ENCODE measurements at places on chromosomes 16 and 17.
A peak's percentile ranks its signal among the peaks of the same experiment; 100 is the strongest.

GRCh38 chr17:74523308-74523707 is 8.0 kb downstream of the CD300LB start:
- no peak for DNase-seq

DNA sequence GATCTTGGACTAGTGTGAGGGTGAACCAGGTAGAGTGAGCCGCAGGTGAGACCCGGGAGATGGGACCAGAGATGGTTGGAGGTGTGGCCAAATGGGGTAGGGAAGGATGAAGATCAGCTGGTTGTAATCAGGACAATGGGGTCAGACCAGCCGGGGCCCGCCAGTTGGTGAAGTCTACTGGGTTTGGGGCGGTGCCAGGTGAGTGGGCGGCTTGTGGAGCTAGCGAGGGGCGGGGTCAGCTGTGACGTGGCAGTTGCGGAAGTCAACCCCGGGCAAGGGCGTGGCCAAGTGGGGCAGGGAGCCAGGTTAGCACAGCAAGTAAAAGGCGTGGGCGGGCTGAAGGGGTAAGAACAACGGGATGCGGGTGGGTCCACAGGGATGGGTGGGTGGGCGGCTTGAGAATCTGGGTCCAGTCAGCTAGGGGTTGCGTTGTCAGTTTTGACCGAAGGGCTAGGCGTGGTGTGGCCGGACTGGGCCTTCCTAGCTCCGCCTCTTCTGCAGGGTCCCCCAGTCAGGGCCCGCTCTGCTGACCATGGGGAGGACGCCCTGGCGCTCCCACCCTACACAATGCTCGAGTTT is 25.5 kb upstream of the ALKBH5 start:
- DNase-seq = peak; percentile 92

DNA sequence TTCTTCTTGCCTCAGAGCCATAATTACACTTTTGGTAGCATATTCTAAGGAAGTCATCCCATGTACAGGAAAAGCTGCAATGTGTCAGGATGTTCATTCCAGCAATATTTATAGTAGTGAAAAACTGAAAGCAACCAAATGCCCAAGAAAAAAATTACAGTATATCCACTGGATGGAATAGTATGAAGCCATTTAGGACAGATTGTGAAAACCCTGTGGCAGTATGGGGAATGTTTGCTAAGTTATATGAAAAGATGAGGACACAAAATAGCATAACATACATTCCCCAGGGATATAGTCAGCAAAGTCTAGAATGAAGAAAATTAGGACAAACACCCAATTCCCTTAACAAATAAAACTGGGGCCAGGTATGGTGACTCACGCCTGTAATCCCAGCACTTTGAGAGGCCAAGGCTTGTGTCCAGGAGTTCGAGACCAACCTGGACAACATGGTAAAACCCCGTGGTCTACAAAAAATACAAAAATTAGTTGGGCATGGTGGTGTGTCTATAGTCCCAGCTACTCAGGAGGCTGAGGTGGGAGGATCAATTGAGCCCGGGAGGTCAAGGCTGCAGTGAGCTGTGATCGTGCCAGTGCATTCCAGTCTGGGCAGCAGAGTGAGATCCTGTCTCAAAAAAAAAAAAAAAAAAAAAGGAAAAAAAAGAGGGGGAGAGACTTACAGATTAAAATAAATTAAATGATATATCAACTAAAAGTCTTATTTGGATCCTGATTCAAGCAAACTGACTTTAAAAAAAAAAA is 2.3 kb downstream of the LRRC3C start:
- no peak for DNase-seq

DNA sequence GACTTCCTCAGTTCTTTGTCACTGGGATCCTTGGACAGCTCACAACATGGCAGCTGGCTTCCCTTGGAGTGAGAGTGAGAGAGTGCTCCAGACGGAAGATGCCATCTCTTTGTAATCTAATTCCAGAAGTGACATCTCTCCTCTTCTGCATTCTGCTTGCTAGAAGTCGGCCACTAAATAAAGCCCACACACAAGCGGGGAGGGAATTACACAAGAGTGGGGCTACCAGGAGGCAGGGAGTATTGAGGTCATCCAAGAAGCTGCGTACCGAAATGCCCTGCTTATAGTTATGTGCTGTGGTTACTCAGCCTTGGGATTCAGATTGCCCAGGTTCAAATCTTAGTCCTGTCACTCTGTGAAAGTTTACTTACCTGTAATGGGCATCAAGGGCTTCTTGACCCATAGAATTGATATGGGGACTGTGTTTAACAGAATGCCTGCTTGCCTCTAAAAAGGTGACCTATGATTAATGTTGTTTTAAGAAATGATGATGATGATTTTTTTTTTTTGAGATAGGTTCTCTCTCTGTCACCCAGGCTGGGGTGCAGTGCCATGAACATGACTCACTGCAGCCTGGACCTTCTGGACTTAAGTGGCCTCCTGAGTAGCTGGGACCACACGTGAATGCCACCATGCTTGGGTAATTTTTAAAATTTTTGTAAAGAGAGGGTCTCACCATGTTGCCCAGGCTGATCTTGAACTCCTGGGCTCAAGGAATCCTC is 120.9 kb upstream of the HS3ST2 start:
- no peak for DNase-seq

DNA sequence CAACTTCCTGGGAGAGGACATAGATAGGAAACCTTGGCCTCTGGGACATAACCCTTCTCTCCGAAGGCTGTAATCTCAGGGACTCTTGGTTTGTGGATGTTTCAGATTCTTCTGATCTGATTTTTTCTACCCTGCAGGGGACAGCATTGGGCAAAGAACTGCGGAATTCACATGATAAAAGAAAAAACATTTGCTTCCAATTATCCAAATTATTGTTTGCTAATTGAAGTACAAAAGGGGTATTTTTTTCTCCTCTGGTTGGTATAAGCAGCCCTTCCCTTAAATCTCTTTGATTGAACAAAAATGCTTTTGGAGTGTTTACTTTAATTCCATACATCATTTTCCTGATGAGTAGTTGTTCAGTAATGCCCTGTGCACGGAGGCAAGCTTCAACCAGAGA is 251.7 kb upstream of the IRX3 start:
- no peak for DNase-seq

DNA sequence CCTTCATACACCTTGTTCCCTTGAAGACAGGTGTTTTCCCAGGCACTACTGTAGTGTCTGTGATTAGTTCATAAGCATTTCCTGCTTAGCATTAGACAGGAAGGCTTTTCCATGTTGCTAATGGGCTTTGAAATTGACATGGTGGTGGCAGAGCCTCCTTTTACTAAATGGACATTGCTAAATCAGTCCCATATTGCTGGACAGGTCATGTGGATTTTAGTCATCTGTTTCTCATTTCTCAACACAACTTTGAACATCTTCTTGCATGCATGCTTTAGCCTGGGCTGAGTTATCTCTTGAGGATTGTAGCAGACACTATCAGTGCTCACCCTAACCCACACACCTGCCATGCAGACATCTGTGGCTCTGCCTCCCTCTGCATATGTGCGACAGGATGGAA is 13.7 kb upstream of the BCO1 start:
- no peak for DNase-seq

- no peak for DNase-seq
These were observed 351.0 kb upstream of the PSMD7 start for GRCh38 chr16:73945631-73946030.

DNA sequence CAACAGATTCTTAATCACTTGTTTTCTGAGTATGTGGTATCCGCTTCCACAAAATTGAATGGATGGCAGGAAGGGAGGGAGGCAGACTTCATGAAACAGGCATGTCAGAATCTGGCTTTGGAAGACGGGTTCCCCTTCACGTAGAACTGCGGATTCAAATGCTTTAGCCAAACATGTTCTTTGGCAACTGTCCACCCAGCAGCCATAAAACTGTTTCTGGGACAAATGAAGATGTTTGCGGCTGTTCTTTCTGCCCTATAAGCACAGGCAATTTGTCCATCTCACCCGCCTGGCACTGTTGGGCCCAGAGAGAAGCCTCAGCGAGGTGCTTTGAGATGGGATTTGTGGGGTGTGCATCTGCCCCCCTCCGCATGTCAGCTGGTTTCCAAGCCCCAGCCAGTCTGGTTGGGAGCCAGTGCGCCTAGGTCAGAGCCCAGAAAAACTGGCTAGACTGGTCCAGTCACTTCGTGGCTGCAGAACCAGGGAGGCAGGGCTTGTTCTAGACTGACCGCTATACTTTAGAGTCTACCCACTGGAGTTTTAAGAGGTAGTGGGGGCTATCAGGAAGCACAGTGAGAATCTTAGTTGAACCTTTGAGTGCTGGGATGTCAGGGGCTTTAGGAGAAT is 6.3 kb downstream of the CRHR1 start:
- no peak for DNase-seq

DNA sequence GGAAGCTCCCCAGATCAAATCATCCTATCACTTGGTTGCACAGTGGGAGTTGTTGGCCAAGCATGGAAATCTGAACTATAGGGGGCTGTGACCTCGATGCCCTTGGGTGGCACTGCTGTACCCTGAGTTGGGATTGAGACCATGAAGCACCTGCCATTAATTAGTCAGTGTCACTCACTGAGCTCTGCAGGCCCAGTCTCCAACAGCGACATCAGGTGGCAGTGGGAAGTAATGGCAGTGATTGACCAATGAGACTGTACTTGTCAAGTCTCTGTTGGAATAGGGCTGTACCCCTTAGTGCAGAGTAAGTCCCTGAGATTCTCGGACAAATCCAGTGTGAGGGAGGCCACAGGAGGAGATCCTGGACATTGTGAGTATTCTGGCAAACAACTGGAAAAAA is 118.0 kb upstream of the RPL38 start:
- no peak for DNase-seq

DNA sequence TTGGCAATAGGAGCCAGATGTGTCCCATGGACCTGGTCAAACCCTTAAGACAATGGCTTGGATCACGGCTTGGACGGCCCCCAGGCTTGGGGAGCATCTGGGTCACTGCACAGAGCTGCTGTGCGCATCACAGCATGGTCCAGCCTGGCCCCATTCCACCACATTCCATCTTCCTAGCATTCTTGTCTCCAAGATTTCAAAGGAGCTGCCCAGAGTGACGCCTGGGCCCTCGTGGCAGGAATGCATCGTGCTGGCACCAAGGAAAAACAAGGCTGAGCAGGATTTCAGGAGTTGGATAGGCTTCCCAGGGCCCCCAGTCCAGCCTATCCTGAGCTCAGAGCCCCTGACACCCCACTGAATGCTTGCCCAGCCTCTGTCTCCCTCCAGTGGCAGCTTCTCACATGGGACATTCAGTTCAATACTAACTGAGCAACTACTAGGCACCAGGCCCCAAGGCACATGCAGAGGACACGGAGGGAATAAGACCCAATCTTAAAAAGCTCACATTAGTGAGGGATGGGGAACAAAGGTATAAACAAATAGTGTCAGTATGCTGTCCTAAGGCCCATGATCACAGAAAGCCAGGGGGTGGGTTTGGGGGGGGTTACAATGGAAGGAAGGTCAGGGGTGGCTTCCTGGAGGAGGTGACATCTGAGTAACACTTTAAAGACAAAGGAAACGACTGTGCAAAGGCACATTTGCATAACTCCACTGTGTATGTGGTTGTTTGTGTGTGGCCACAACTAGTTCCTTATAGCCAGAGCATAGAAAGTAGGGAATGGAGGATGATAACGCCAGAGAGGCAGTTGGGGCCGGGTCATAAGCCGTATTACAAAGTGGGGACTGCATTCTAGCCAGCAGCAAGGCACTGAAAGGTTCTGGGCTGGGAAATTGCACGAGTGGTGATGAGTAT is 34.1 kb downstream of the TK2 start:
- DNase-seq = no peak

DNA sequence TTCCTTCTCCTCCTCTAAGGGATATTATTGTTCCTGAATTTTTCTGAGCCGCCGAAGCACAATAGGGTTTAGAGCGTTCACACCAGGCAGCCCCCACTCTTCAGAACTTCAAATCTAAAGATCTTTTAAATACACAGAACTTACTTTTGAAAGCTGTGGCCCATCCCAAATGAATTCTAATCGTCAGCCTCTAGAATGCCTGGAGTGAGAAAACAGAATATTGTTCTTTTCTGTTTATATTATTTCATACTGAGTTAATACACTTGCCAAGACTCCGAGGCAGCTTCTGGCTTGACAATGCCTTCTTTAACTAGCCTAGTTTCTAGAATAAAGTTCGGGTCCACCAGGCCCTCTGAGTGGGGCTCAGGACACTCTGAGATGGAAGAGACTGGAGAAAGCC is 405.6 kb downstream of the WWOX start:
- no peak for DNase-seq

DNA sequence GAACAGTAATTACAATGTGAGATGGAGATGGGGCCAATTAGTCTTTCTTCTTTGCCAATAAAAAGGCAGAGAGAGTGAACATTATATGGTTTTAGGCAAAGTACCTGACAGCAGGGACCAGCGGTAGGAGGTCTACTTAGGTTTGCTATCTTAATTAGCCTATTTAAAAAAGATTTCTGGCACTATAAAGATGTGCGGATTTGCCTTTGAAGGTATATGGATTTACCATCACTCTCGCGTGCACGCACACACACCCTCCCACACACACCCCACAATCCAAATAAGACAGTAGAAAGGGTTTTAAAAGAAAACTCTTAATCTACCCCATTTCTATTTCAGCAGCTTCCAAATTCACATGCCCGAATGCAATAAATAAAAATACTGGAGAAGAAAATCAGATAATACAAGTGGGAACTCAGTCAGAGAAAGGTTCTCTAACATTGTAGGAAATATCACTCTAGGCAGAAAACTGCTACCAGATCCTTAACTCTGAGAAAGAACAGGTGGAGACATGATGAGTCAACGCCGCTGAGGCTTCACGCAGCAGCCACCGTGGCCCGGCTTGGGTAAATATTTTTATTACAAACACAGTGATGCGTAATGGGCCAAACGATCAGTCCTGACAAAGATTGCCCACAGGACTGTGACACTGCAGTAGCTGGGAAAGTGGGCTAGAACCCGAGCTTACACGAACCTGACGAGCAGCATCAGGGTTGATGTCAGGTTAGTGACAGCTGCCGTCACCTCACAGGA is 66.6 kb upstream of the AXIN2 start:
- DNase-seq = no peak

GRCh38 chr16:73161977-73162376 is 114.0 kb upstream of the ZFHX3 start:
- no peak for DNase-seq

DNA sequence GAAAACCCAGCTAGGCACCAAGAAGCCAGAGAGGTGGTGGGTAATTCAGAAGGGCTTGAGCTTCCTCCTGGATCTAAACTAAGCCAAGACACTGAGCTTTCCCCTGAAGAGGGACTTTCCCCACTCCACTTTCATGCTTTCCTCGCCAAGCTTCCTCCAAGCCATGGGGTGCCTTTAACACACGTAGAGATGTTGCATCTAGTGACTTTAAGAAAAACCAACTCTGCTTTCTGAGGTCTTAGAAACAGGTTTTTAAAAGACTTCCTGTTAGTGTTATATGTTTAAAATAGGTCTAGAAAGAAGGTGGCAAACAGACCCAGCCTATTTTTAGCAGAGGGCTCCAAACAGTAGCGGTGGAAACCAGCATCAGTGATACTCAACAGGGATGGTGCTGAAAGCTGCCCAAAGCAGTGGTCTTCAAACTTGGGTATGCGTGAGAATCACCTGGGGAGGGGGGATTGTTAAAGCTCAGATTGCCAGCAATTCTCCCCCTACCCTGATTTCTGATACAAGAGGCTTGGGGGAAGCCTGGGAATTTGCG is 585.6 kb downstream of the CDH13 start:
- DNase-seq = no peak

- DNase-seq = no peak
These were observed 832 bp upstream of the ADAP2 start for GRCh38 chr17:30920683-30921543.
